ENCODE measurements at places on chromosomes 6 and 20.
A peak's percentile ranks its signal among the peaks of the same experiment; 100 is the strongest.

DNA sequence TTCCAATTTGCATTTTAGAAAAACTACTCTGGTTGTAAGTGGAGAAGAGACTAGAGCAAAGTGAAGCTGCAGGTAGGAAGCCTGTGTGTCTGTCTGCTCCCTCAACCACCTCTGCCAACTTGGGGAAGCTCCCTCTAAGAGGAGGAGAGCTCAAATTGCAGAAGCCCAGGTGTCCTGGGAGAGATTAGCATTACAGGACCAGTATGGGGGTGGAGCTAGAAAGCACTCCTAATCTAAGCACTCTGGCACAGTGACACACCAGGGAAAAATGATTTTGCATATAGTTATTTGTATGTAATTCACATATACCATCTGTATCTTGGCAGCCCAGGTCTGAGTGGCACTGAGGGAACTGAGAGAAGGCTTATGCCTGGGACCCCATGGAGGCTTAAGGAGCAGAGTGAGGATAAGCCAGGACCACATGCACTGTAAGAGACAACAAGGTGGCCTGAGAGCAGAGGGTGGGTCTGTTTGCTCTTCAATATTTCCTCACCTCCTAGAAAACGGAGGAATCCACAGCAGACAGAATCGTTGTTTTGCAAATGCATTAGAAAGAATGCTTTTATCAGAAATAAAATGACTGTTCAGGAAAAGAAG lies 13.6 kb downstream of the GSTA2 start:
- no peak for DNase-seq

- DNase-seq: peak; percentile 81
Observed at GRCh38 chr6:119147101-119148053, 68.9 kb upstream of the FAM184A start.

- DNase-seq: no peak
Observed at GRCh38 chr6:123182998-123183397, 187.0 kb downstream of the CLVS2 start.

GRCh38 chr6:3804964-3805363 lies 44.2 kb upstream of the FAM50B start:
- DNase-seq: no peak

- no peak for DNase-seq
Observed at GRCh38 chr20:44683263-44684046, 31.7 kb upstream of the CCN5 start.

DNA sequence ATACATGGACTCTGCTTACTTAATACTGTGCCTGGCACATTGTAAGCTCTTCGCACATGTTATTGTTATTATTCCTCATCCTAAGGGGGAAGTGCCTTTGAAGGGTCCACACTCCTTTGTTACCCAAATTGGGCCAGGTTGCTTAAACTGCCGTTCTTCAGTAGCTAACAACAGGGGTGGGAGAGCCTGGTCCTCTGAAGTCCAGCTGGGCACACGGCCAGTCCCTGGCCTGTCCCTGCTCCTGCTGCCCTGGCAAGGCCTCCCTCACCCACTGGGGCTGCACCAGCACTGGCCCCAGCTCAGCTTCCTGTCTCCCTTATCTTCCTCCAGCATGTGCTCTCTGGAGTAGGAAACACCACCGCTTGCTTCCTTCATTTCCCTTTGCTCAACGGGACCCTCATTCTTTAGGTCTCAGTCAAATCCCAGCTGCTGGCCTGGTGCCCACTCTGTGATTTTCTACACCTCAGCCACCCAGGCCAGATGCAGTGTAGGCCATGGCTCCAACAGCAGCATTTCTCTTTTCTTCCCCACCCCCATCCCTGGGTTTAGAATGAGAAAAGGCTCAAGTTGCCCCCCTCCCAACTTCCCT lies 5.5 kb upstream of the PROCR start:
- DNase-seq: peak; percentile 38

DNA sequence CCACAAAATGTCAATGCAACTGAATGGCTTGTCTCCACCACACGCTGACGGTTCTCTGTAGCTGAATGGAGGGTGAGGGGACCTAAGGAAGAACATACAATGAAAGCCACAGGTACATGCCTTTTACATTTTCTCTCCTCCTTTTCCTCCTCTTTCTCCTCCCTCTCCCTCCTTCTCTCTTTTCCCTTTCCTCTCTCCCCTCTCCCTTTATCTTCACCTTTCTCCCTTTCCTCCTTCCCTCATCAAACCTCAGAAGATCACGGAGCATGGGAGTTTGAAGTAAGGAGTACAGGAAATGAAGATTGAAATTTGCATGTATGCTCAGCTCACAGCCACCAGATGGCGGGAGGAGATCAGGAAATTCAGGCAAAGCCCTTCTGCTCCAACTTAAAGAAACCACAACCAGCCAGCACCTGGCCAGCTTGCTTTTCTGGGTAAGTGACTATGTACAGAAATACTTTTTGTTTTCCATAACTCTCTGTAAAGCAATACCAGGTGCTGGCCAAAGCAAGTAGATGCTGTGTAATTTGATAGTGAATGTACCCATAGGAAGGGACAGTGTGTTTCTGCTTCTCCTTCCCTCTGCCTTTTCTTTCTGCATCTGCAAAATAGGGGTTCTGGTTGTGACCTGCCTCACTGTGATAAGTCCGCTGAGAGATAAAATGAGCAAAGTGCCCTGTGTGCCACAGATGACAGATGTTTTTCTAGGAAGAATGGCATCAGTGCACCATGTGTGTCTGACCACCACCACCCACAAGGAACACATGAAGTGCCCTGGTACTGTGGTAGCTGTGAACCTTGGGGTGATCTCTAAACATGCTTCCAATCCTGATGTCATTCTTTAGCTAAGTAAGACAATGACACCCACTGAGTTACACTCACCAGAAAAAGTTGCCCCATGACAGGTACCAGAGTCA lies 18.6 kb upstream of the FOXO3 start:
- DNase-seq: peak; percentile 82

DNA sequence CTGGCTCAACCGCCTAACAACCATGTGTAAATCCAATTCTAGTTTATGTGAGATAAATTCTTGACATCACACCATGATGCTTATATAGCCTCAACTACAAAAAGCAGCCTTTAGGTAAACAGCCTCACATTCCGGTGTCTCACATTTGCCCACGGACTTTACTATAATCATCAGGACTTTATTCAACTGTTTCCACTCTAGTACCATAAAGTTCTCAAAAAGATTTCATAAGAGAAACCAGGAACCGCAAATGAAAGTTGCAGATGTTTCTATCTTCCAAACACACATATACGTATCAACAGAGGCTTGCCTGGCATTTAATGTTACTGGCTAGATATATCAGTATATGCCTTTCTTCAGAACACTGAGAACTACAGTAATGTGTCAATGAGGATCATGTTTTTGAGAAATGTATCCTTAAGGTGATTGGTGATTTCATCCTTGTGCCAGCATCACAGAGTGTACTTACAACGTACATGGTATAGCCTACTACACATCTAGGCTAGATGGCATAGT lies 80.0 kb downstream of the EPB41L2 start:
- no peak for DNase-seq

- peak; percentile 87 for DNase-seq
Observed at GRCh38 chr20:31674895-31675827, 37.4 kb downstream of the COX4I2 start.

GRCh38 chr6:10962673-10963072 lies 75.8 kb downstream of the SYCP2L start:
- DNase-seq: no peak

- no peak for DNase-seq
Observed at GRCh38 chr6:31419842-31420241, 16.4 kb downstream of the MICA start.

- no peak for DNase-seq
Observed at GRCh38 chr20:25308671-25309394, 60.9 kb downstream of the PYGB start.

DNA sequence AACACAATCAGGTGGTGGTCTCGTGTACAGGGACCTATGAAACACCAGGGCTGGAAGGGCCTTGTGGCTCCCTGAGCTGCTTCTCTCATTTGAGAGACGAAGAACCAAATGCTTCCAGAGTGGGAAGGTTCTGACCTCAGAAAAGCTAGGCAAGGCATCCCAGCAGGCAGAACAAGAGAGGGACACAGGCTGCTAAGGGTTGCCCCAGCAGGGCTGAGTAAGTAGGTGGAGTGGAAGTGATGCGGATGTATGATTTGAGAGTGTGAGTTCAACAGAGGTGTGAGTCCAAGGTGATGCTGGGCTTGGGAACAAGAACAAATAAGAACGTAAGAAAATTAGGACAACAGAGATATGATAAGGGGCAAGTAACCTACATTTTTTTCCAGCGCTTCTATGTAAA lies 147.8 kb downstream of the BACH2 start:
- DNase-seq: no peak
